Naive thymus-derived CD4-positive, alpha-beta T cell (primary cell): ENCODE measurements at places on chromosomes 6 and 20. TPM values are rescaled to one million over a fixed set of nuclear protein-coding genes. Genes with fewer than 3 reads are reported as not detected.

GRCh38 chr6:109326351-109326750 is 55.9 kb downstream of the CD164 start:
- no peaks in the 10 kb centered on the region for H3K36me3 ChIP-seq
- no peaks in the 10 kb centered on the region for H3K27me3 ChIP-seq
- H3K4me1 ChIP-seq: no peaks in the 10 kb centered on the region
- H3K27ac ChIP-seq: no peak overlapping the region
- H3K4me3 ChIP-seq: no peak overlapping the region
- no peak for DNase-seq

- no peaks in the 10 kb centered on the region for H3K4me1 ChIP-seq
- no peaks in the 10 kb centered on the region for H3K36me3 ChIP-seq
- H3K27me3 ChIP-seq: no peaks in the 10 kb centered on the region
- H3K4me3 ChIP-seq: no peak overlapping the region
These were observed 243.0 kb upstream of the FOXQ1 start for GRCh38 chr6:1068905-1069304.

GRCh38 chr6:75334266-75335040 is 49.9 kb upstream of the TMEM30A start:
- no peak overlapping the region for H3K27ac ChIP-seq
- no peaks in the 10 kb centered on the region for H3K36me3 ChIP-seq
- no peak overlapping the region for H3K4me3 ChIP-seq

- H3K27ac ChIP-seq: no peak overlapping the region
- H3K4me3 ChIP-seq: no peak overlapping the region
- no peaks in the 10 kb centered on the region for H3K36me3 ChIP-seq
- H3K27me3 ChIP-seq: no peaks in the 10 kb centered on the region
These were observed 669.3 kb upstream of the GJE1 start for GRCh38 chr6:141463237-141463977.

- no peak overlapping the region for H3K4me3 ChIP-seq
- DNase-seq: peak; percentile 40
- no peaks in the 10 kb centered on the region for H3K36me3 ChIP-seq
These were observed 60.1 kb upstream of the OGFRL1 start for GRCh38 chr6:71228461-71229041.

GRCh38 chr20:24365670-24366069 is 103.8 kb upstream of the SYNDIG1 start:
- H3K27me3 ChIP-seq: no peaks in the 10 kb centered on the region
- H3K27ac ChIP-seq: no peak overlapping the region

DNA sequence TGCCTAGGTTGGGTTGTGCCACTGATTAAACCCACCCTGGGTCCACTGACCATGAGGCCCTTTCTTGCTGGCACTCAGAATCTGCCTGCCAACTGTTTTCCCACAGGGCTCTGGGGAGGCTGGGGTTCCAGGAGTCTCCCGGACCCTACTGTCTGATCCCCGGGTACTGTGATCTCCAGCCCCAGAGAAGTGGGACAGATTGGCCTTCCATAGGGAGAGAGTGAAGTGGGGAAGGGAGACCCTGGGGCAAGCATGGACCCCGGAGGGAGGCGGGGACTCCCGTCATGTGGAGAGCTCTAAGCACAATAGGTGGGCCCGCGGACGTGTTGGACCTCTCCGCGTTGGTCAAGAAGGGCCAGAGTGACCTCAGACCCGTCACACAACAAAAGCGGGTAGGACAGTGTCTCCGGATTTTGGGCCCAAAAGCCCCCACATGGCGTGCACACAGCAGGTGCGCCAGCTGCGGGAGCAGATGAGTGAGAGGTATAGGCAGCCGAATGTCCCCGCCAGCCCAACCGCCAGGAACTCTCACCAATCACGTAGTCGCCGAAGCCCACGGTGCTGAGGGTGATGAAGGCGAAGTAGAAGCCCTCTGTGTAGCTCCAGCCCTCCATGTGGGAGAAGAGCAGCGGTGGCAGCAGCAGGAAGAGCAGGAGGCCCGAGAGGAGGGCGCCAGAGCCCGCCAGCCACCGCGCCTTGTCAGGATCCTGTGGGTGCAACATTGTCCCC is 10.6 kb downstream of the KCNK17 start:
- no peak for DNase-seq
- no peak overlapping the region for H3K27ac ChIP-seq

DNA sequence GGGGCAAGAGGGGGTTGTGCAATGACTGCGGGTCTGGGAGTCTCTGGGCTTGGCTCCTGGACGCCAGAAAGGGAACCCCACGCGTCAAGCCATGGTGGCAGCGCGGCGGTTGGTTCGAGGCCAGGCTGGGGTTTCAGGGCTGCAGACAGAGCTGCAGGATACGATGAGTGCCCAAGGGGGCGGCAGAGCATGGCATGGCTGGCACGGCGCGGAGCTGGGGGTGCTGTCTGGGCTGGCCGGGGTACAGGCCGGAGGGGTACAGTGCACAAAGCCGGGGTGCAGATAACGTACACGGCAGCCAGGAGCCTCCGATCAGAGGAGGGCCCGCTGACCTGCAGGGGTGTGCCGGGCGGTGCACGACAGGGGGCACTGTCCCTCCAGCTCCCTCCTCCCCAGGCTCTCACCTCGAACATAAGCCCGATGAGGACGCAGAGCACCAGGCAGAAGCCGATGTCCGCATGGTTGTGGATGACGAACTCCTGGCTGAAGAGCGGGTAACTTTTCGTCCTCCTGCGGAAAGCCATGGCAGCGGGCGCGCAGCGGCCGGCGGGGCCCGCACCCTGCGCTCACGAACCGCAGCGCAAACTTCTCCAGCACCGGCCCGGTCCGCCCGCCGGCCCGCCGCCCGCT is 353 bp downstream of the TRAM2 start:
- H3K4me1 ChIP-seq: peaks cover 34% of the 10 kb centered on the region
- H3K4me3 ChIP-seq: peak overlapping the region; percentile 76
- DNase-seq: peak; percentile 50
- no peaks in the 10 kb centered on the region for H3K27me3 ChIP-seq
- peak overlapping the region; percentile 59 for H3K27ac ChIP-seq

DNA sequence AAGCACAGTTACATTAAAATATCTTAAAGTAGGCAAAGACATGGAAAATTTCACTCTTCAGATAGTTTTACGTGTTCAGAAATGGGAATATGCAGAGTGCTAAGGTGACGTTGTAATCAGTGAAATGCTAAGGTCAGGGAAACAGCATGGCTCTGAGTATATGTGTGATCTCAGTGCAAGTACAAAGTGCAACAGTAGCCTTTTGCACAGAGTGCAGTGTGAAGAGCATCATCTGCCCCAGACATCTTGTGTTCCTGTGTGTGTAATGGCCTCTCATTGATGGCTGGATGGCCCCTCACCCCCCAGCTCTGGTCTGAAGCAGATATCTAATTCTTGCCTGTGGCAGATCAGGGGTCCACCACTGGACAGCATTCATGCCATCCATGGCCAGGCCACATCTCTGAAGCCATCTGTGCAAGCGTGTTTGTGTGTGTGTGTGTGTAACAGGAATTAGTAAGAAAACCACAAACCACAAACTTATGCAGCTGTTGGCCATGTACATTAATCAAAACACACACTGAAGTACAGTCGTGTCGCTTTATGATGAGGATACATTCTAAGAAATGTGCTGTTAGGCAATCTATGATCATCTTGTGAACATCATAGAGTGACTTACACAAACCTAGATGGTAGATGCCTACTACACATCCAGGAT is 165.1 kb downstream of the RALGAPA2 start:
- no peak overlapping the region for H3K27ac ChIP-seq
- DNase-seq: no peak
- H3K4me3 ChIP-seq: no peak overlapping the region

DNA sequence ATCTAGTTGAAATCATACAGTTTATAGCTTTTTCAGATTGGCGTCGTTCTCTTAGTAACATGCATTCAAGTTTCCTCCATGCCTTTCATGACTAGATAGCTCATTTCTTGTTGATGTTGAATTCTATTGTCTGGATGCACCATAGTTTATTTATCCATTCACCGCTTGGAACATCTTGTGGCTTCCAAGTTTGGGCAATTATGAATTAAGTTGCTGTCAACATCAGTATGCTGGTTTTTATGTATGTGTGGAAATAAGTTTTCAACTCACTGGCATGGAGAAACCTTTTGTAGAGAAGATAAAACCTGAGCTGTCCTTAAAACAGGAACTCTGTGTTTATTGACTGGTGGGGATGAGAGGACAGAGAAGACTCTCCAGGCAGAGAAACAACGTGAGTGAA is 248.0 kb downstream of the CDC5L start:
- H3K27me3 ChIP-seq: no peaks in the 10 kb centered on the region
- no peak overlapping the region for H3K27ac ChIP-seq
- H3K4me3 ChIP-seq: no peak overlapping the region
- no peaks in the 10 kb centered on the region for H3K4me1 ChIP-seq
- no peak for DNase-seq
- H3K36me3 ChIP-seq: no peaks in the 10 kb centered on the region

GRCh38 chr6:138923561-138923960 is 64.5 kb downstream of the REPS1 start:
- H3K27ac ChIP-seq: no peak overlapping the region
- no peak for DNase-seq
- no peaks in the 10 kb centered on the region for H3K27me3 ChIP-seq
- H3K36me3 ChIP-seq: peaks cover 3% of the 10 kb centered on the region
- H3K4me1 ChIP-seq: no peaks in the 10 kb centered on the region

GRCh38 chr6:114024746-114025145 is 53.8 kb upstream of the HDAC2 start:
- H3K27ac ChIP-seq: no peak overlapping the region
- no peak overlapping the region for H3K4me3 ChIP-seq
- no peaks in the 10 kb centered on the region for H3K27me3 ChIP-seq
- no peaks in the 10 kb centered on the region for H3K4me1 ChIP-seq
- DNase-seq: no peak
- no peaks in the 10 kb centered on the region for H3K36me3 ChIP-seq

DNA sequence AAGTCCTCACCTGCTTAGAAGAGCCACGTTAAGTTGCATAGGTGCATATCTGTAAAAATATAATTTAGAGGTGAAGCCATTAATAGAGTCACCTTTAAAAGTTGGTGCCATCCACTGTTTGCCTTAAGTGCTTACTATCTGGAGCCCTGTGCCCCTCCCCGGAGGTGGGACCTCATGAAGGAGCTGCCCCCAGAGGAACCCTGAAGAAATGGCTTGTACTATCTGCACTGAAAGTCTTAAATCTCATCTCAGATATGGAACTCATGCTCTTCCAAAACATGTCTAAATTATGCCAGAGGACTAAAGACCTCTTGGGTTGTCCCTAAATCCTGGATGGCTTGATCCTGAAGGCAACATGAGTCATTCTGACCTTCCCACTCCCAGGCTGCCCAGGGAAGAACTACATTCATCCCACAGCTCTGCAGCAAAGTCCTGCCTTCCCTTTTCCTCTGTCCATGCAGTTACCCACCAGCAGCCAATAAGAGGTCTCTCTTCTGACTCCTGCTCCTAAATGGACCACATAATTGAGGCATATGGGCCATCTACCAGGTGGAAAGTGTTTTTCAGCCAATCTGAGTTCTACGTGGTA is 85.3 kb downstream of the ASXL1 start:
- H3K27me3 ChIP-seq: no peaks in the 10 kb centered on the region
- peaks cover 5% of the 10 kb centered on the region for H3K36me3 ChIP-seq
- DNase-seq: peak; percentile 21
- H3K27ac ChIP-seq: peak overlapping the region; percentile 49

- no peaks in the 10 kb centered on the region for H3K36me3 ChIP-seq
- no peak overlapping the region for H3K4me3 ChIP-seq
- DNase-seq: no peak
- no peaks in the 10 kb centered on the region for H3K27me3 ChIP-seq
These were observed 117.5 kb downstream of the RIN2 start for GRCh38 chr20:19875376-19876221.

DNA sequence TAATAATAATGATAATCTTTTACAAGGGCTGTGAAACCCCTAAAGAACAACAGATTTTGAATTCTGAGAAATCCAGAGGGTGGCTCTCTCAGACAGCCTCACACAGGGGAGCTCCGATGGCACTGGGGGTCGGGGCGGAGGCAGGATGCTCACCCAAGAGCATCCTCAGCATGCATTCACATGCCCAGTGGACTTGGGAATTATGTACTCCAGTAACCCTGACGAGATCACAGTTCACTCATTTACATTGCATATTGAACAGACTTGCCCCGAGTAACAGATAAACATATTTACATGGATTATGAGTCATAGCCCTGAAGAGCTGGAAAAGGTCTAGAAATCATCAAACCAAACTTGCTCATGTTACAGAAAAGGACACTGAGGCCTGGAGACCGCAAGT is 482.7 kb upstream of the JARID2 start:
- no peaks in the 10 kb centered on the region for H3K36me3 ChIP-seq
- H3K27ac ChIP-seq: no peak overlapping the region
- H3K4me1 ChIP-seq: no peaks in the 10 kb centered on the region
- no peaks in the 10 kb centered on the region for H3K27me3 ChIP-seq
- DNase-seq: no peak
- H3K4me3 ChIP-seq: no peak overlapping the region

- no peak for DNase-seq
- no peak overlapping the region for H3K27ac ChIP-seq
These were observed 4.4 kb downstream of the ZKSCAN3 start for GRCh38 chr6:28353981-28354676.

DNA sequence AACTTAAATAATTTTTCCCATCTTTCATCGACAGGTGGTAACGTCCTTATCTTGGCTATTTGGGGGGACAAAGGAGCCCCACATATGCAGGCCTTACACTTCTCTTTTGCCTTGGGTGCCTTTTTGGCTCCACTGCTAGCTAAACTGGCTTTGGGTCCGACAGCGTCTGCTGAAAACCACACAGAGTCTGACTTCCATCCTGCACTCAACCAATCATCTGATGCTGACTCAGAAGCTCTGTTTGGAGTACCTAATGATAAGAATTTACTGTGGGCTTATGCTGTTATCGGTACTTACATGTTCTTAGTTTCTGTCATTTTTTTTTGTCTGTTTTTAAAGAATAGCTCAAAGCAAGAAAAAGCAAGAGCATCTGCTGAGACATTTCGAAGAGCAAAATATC is 178.5 kb downstream of the SLC16A10 start:
- no peak for DNase-seq
- peaks cover 4% of the 10 kb centered on the region for H3K4me1 ChIP-seq
- H3K27ac ChIP-seq: no peak overlapping the region
- H3K27me3 ChIP-seq: no peaks in the 10 kb centered on the region
- H3K4me3 ChIP-seq: no peak overlapping the region

- no peak for DNase-seq
- H3K36me3 ChIP-seq: peaks cover 14% of the 10 kb centered on the region
- H3K27me3 ChIP-seq: no peaks in the 10 kb centered on the region
- H3K27ac ChIP-seq: peak overlapping the region; percentile 95
These were observed 296 bp downstream of the ADNP start for GRCh38 chr20:50930976-50931305.

GRCh38 chr6:11366934-11367637 is 134.6 kb upstream of the NEDD9 start:
- no peak overlapping the region for H3K27ac ChIP-seq
- peaks cover 22% of the 10 kb centered on the region for H3K4me1 ChIP-seq
- H3K4me3 ChIP-seq: no peak overlapping the region
- DNase-seq: no peak
- no peaks in the 10 kb centered on the region for H3K36me3 ChIP-seq

GJA10 gene
- total RNA-seq: not detected

VAPB gene
- 36.9 TPM for total RNA-seq

AKIRIN2 gene
- total RNA-seq: 36.0 and 39.3 TPM in 2 replicates

MTCH1 gene
- total RNA-seq: 198 TPM

RNF114 gene
- 67.1 TPM in 2 replicates for total RNA-seq
